HFFc6 (cell line): ENCODE measurements at places on chromosomes 16 and 17. TPM values are rescaled to one million over a fixed set of nuclear protein-coding genes. Genes with fewer than 3 reads are reported as not detected.

DNA sequence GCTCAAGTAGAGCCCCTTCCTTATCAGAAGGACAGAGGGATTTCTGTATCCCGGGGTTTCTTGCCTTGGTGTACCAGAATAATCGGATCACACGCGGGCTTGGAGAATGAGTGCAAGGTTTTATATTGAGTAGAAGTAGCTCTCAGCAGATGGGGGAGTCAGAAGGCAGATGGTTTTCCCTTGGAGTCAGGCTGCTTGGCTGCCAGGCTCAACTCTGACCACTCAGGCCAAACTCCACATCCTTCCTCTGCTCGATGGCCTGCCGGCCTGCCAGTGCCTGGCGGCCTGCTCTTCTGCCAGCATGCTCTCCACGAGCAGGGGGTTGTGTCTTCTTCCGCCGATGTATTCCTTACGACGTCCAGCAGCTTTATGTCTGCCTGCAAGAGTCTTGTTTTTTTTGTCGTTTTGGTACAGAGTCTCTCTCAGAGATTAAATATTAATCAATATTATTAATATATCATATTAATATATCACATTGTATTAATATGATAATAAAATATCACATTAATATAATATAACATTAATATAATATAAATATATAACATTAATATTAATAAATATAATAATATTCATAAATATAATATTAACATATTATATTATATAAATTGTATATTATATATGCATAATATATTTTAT is 229.2 kb upstream of the WSCD1 start:
- DNase-seq, result no peak

DNA sequence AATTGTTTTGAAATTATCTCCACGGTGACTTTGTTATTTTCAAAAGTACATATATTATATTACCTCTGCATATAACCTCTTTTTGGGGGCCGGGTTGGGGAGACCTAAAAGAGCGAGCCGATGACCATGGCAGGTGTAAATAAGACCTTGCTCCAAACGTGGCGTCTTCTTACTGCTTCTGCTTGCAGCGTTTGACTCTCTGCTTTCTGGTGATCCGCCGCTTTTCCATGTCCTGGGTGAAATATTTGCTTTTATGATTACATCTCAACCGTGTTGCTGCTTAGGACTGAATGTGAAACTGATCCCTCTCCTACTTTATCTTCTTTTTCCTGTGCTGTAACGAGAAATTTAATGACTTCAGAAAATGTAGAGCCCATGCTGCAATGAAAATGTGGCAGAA is 18.1 kb downstream of the ATMIN start:
- DNase-seq, result no peak

GRCh38 chr16:11296706-11297491 is 15.8 kb upstream of the PRM1 start:
- DNase-seq, result no peak

- DNase-seq, result no peak
Observed at GRCh38 chr16:4799171-4799855, 3.1 kb downstream of the ROGDI start.

DNA sequence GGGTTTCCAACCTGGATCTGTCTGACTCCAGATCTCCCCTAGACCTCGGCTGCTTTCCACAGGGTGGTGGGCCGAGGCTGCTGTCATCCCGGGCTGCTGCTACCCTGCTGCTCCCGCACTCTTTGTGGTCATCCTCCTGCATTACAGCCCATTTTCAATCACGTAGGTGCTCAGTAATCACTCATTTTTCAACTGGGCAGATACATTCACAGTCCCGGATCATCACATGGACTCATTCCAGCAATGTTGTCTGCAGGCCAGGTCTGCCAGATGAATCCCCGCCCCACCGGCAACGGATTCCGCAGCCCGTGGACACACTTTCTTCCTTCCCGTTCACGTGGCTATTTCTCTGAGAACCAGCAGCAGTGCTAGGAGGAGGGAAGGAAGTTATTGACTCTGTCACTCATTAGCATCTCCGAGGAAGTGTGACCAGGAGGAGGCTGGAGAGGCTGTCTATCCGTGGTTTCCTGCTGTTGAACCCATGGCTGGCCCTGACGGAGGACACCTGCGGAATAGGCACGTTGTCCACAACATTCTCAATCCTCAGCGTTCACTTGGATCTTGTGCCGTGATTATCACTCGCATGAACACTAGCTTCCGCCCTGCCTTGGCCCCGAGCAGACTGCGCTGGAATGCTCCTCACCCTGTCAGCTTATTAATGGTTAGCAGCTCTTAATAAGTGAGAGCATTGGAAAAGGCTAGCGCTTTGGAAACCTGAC is 14.7 kb upstream of the ZCCHC14 start:
- DNase-seq, result no peak

DNA sequence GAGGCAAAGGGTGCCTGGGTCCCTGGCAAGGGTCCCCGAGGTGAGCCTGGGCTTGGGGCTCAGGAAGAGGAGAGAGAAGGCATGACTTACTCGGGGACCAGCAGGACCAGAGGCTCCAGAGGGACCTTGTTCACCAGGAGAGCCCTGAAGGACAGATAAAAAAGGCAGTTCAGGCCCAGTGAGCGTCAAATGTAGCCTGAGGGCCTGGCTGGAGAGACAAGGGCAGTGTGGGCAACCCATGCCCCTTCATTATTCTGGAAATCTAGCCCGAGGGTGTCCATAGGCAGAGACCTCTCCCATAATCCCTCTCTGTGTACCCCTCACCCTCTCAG is 14.1 kb downstream of the COL1A1 start:
- DNase-seq, result peak; percentile 71

ASPA gene
- total RNA-seq, result not detected in 3 replicates

KCNH6 gene
- total RNA-seq, result not detected in 2 replicates

- DNase-seq, result no peak
Observed at GRCh38 chr16:20781697-20782096, 17.9 kb downstream of the ACSM3 start.
